ENCODE measurements at places on chromosomes 6 and 20.

DNA sequence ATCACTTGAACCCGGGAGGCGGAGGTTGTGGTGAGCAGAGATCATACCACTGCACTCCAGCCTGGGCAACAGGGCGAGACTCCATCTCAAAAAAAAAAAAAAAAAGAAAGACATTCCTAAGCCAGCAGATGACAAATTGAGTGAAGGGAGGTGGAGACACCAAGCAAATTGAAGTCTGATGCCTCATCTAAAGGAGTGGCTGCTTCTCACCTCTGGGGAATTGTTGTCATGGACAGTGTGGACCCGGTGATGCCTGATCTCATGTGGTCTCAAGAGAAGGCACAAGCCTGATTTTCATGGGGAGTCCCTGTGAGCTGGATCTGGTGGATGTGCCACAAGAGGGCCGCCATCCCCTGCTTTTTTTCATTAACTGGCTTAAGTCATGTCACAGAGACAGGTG, 272.0 kb downstream of the ZNF217 start:
- DNase-seq, result no peak

DNA sequence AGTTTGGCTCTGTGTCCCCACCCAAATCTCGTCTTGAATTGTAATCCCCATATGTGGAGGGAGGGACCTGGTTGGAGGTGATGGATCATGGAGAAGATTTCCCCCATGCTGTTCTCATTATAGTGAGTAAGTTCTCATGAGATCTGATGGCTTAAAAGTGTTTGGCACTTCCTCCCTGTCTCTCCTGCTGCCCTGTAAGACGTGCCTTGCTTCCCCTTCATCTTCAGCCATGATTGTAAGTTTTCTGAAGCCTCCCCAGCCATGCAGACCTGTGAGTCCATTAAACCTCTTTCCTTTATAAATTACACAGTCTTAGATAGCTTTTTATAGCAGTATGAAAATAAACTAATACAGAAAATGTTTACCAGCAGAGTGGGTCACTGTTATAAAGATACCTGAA, 577.6 kb downstream of the UTRN start:
- no peak for DNase-seq

DNA sequence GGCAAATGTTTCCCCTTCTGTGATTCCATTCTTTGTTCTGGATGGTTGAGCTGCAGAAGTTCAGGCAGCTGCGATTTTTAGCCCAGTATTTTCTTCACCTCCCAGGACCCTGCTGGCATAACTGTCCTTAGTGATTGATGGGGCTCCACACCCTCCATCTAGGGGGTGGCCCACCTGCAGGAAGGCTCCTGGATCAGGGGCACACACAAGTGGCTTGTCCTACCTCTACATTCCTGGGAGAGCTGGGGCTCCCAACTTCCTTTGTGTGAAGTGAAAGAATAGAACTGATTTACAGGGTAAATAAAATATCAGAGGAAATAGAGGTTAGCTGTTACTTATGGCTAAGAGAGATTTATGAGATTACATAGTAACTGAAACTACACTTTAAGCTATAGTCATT, 129.5 kb upstream of the MAP3K7 start:
- DNase-seq, result no peak

GRCh38 chr6:116386581-116387299, 16.0 kb downstream of the DSE start:
- DNase-seq, result no peak

- DNase-seq, result no peak
These were observed 5.3 kb downstream of the PTK6 start for GRCh38 chr20:63531686-63532448.
